ENCODE measurements at places on chromosomes 1 and 21. TPM values are rescaled to one million over a fixed set of nuclear protein-coding genes. Genes with fewer than 3 reads are reported as not detected.

The CITED4 gene
- 23.2 TPM for total RNA-seq

The LRRC53 gene
- total RNA-seq: not detected

The HSD3B1 gene
- total RNA-seq: not detected

DNA sequence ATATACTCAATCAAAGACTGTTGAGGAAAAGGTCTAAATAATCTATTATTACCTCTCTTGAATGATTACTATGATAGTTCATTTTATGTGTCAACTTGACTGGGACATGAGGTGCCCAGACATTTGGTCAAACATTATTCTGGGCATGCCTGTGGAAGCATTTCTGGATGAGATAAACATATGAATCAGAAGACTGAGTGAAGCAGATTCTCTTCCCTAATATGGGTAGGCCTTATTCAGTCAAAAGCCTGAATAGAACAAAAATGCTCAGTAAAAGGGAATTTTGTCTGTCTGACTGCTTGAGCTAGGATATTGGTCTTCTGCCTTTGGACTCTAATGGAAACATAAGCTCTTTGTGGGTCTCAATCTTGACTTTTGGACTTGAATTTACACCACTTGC is 73.3 kb upstream of the SOX13 start:
- no peak for DNase-seq
- H3K36me3 ChIP-seq: no peaks in the 10 kb centered on the region
- no peak overlapping the region for H3K27ac ChIP-seq
- H3K27me3 ChIP-seq: no peaks in the 10 kb centered on the region
- no peaks in the 10 kb centered on the region for H3K4me1 ChIP-seq
- H3K4me3 ChIP-seq: no peak overlapping the region

DNA sequence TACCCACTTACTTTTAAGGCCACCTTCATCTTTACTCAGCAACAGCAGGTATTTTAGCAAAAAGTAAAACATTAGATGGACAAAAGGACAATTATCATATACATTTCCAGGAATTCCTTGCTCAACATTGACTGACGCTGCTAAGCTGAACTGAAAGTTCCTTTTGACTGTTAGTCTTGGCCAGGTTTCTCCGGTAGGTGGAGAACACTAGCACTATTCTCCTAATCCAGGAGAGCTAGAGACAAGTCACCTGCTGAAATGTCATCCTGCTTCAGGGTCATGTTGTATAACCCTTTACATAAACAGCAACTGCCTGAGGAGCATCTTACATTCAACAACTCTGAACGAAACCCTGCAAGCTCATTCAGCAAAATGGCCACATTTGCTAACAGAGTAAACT is 109.0 kb upstream of the ESRRG start:
- no peaks in the 10 kb centered on the region for H3K36me3 ChIP-seq
- no peak overlapping the region for H3K27ac ChIP-seq
- H3K4me1 ChIP-seq: no peaks in the 10 kb centered on the region
- H3K4me3 ChIP-seq: no peak overlapping the region
- no peak for DNase-seq
- H3K27me3 ChIP-seq: no peaks in the 10 kb centered on the region

- H3K36me3 ChIP-seq: no peaks in the 10 kb centered on the region
- H3K4me1 ChIP-seq: peaks cover 29% of the 10 kb centered on the region
- H3K27me3 ChIP-seq: no peaks in the 10 kb centered on the region
- H3K27ac ChIP-seq: no peak overlapping the region
Measured at GRCh38 chr21:44884097-44884496, 10.6 kb upstream of the PTTG1IP start.

DNA sequence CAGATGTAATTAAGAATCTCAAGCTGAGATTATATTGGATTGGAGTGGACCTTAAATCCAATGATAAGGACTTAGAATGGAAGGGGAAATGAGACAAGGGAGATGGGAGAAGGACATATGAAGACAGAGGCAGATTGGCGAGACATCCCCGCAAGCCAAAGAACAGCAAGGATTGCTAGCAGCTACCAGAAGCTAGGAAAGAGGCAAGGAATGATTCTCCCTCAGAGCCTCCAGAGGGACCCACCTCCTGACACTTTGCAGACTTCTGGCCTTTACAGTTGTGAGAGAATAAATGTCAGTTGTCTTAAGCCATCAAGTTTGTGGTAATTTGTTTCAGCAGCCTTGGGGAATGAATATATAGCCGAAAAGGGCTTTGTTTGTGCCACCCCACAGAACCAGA is 20.7 kb downstream of the METTL13 start:
- H3K36me3 ChIP-seq: peaks cover 8% of the 10 kb centered on the region
- H3K4me3 ChIP-seq: no peak overlapping the region
- no peak for DNase-seq
- no peaks in the 10 kb centered on the region for H3K27me3 ChIP-seq
- no peak overlapping the region for H3K27ac ChIP-seq

DNA sequence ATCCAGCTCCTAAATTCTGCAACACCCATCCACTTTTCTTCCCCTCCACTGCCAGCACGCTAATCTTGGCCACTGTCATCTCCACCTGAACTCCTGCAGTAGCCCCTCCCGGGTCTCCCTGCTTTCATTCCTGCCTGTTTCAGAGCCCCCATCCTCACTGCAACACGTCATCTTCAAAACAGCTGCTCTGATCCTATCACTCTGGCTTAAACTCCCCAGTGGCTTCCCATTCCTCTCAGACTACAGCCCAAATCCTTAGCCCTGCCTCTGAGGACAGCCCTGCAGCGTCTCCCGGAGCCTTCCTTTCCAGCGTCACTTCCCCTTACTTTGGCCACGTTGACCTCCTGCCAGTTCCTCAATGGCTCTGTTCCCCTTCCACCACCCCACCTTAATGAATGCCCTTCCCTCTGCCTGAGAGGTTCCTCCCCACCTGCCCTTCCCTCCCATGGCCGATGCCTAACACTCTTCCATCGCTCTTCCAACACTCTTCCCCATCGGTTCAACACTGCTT is 22.9 kb upstream of the IFNAR2 start:
- H3K27ac ChIP-seq: no peak overlapping the region
- H3K4me1 ChIP-seq: peaks cover 18% of the 10 kb centered on the region
- no peaks in the 10 kb centered on the region for H3K27me3 ChIP-seq
- H3K36me3 ChIP-seq: no peaks in the 10 kb centered on the region
- DNase-seq: no peak
- H3K4me3 ChIP-seq: no peak overlapping the region

GRCh38 chr21:30882866-30883597 is 1.7 kb upstream of the KRTAP11-1 start:
- no peaks in the 10 kb centered on the region for H3K36me3 ChIP-seq
- no peaks in the 10 kb centered on the region for H3K4me1 ChIP-seq
- no peaks in the 10 kb centered on the region for H3K27me3 ChIP-seq
- no peak overlapping the region for H3K27ac ChIP-seq
- DNase-seq: no peak

The RERE gene
- total RNA-seq: 99.6 TPM

DNA sequence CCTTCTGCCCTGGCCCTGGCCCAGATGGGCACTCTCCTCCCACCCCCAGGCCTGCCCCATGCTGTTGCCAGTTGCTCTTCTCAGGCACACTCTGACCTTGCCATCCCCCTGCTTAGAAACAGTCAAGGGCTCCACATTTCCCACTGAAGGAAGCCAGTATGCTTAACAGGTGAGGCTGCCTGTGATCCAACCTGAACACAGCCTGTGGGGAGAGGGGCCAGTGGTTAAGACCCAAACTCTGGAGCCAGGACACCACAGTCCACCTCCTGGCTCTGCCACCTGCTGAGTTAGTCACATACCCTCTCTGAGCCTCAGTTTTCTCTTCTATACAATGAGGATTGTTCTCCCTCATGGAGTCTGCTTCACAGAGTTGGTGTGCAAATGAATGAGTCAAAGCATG is 526.9 kb downstream of the MATN1 start:
- no peak overlapping the region for H3K4me3 ChIP-seq
- DNase-seq: no peak
- no peak overlapping the region for H3K27ac ChIP-seq
- no peaks in the 10 kb centered on the region for H3K36me3 ChIP-seq
- H3K27me3 ChIP-seq: no peaks in the 10 kb centered on the region

All from upper lobe of right lung (tissue), 1 donor.